ENCODE measurements at places on chromosomes 4 and X.
A peak's percentile ranks its signal among the peaks of the same experiment; 100 is the strongest.

GRCh38 chrX:68743754-68744153, 85.1 kb upstream of the EFNB1 start:
- DNase-seq: no peak

- no peak for DNase-seq
Measured at GRCh38 chr4:41878170-41878969, 56.9 kb upstream of the TMEM33 start.

- no peak for DNase-seq
Measured at GRCh38 chr4:122671919-122672490, 51.1 kb upstream of the IL21 start.

DNA sequence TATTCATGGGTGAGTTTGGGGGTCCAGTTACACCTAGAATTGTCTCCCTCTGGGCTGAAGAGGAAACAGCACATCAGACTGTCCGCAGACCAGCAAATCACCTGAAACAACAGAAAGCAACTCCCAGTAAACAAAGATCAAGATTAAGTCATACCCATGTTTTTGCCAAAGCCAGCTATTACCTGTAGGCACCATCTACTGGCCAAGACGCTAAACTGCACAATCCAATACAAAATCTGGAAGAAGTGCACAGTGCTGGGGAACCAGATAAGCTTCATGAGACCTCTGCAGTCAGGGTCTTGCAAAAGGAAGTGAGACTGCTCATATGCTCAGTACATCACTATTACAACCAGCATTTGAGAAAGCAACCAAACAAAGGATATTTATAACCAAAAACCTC, 157.5 kb upstream of the ITM2A start:
- no peak for DNase-seq

DNA sequence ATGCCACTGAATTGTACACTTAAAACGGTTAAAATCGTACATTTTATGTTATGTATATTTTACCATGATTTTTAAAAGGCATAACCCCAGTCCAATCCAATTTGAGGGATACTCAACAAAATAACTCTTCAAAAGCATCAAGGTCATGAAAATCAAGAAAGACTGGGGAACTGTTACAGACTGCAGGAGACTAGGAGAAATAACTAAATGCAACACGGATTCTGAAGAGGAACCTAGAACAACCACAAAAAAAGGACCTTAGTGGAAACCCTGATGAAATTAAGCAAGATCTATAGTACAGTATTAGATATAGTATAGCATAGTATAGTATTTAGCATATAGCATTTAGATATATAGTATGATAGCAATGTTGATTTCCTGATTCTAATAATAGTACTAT, 26.8 kb downstream of the SH3KBP1 start:
- DNase-seq: peak; percentile 29

DNA sequence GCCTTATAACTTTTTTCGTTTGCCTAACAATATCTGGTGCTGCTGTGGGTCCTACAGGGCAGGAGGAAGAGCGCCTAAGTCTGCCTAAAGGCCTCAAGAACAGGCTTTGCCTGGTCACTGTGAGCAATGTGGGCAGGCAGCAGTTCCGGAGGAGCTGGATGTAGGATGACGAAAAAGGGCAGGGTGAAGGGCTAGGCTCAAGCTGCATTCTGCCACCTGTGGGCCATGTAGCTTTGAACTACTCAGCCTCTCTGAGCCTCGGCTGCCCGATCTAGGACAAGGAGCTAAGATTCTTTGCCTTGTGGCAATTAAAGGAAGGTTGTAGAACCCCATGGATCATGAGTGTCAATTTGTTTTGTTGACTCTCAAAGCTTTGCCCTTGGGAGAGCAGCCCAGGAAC, 57.1 kb upstream of the MAMLD1 start:
- no peak for DNase-seq

GRCh38 chr4:188078116-188078515, 31.3 kb downstream of the TRIML2 start:
- DNase-seq: no peak

DNA sequence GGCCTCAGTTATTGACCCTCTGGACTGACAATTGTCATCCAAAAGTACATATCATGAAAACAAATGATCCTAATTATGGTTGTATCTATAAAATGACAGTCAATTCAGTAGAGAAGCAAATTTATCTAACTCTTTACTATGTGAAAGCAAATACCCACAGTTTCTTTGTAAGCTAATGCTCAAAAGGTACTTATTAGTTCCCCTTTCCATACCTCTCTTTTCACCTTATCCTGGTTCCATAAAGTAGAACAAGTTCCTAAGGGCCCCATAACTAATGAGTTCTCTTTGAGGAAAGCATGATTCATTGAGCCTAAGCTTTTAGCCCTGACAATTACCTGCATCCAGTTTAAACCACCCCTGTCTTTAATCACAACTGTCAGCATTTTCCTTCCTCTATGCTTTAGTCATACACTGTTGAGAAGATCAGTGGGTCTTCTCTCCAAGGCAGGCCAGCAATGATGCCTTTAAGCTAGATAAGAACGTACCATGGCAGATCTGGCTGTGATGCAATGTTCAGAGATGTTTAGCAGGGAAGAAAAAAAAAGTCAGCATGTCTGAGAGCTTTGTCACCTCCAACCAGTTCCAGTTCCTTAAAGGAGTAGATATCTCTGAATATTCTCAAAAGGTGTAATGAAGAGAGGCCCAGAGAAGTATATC, 179.7 kb upstream of the RASGEF1B start:
- DNase-seq: no peak

DNA sequence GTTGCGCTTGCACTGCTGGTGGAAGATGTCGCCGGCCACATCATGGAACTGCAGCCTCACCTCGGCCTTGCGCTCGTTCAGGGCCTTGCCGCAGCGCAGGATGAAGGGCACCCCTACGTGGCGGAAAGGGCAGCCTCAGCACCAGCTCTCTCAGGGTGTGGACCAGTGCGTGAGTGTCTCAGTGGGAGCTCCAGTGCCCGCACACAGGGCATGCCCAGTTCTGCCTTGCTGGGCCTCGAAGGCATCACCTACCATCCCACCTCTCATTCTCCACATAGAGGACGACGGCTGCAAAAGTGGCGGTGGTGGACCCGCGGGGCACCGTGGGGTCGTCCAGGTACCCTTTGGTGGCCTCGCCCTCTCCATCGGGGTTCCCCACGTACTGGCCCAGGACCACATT, 14.0 kb downstream of the G6PD start:
- no peak for DNase-seq

DNA sequence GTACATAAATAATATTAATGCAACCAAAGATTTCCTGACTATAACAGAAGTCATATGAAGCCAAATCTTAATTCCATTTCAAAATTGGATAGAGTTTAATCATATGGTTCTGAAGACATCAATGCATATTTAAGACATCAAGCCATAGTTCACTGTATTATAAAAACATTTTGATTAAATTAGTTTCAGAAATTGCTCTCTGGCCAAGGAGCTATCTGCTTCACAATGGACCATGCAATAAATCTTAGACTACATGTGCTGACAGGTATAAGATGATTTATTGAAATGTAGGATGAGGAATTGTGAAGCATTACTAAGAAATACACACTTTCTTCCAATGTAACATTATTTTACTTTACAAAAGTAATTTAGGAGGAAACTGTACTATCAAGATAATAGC, 81.6 kb downstream of the MID1 start:
- no peak for DNase-seq

DNA sequence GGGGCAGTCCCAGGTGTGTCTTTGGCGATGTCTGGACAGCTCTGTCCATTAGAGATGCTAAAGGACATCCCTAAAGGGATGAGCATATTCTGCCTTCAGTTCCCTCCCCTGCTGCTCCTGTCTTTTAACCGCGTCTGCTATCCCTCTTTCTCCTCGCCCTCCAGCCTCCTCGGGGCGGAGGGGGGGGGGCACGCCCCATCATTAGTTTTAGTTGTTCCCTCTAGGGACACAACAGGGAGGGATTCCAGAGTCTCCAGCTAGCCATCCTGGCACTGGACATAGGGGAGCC, 1.1 kb downstream of the MSL3 start:
- no peak for DNase-seq

Measured in Kasumi-1 (cell line).